ENCODE measurements at places on chromosomes 4 and X.

DNA sequence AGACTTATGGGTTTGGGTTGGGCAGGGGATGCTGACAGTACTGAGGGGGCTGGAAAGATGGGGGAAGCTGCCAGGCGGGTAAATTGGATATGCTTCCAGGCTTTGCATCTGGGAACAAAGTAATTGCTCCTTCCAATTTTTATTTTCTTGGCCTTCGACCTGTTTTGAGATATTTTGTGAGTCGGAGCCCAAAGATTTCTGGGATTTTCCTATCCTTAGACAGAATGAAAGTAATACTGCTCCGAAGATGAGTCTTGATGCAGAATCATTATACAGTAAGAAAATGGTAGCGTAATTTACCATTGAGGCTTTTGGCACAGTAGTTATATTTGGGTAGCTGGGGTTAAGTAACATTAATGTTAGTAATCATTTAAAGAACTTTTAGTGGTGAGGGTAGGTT lies 1.4 kb downstream of the SMARCA5 start:
- no peak for DNase-seq

GRCh38 chr4:184349283-184350039 lies 124.9 kb downstream of the IRF2 start:
- DNase-seq: no peak

DNA sequence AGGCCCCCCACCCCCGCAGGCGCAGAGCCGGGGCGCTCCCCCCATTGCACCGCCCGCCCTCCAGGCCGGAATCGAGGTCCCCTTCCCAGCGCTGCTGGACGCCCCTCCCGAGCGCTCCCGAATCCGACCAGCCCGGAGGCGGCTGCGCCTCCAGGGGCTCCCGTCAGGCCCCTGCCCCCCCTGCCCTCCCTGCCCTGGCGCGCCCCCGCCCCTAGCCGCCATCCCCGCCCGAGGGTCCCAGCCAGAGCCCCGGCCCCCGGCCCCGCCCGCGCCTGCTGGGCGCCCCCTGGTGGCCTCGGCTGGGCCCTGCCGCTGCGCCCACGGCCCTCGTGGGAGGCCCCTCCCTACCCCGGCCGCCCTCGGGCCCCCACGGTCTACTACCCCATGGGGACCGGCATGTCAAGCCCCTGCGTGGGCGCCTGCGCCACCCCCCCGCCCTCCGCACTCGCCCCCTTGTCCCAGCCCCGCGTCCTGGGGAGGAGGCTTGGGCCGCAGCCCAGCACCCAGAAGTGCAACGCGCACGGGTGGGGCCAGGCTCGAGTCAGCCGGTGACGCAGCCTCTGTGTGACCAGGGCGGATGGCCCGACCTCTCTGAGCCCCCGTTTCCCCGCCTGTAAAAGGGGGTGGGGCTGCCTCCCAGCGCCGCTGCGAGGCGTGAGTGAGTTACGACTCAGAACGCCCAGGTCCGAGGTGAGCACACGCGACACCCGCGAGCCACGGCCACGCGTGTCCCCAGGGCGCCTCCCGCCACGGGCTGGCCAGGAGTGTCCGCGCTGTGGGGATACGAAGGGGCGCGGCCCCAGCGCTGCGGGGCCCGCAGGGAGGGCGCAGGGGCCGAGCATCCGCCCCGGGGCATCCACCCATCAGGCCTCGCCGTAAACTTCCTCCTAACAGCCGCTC lies 104.9 kb downstream of the FAM53A start:
- peak; percentile 65 for DNase-seq

DNA sequence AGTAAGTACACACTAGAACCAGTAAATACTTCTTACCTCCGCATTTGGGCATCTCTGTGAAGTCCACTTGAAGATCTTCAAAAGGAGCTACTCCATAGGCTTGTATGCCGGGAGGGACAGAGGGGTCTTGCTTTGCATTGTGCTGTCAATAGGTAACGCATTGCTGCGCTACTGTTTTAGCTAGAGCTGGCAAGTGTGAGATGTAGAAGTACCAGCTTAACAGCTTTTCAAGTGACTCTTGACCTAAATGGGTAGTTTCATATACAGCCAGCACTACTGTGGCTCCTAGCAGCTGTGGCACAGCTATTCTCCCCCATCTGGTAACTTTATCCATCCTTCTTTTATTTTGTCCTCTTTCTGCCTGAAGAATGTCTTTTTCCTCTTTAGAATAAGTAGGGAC lies 205.3 kb upstream of the KLF8 start:
- no peak for DNase-seq

- peak; percentile 34 for DNase-seq
Measured at GRCh38 chrX:69538321-69538876, 34.3 kb downstream of the NALF2 start.
